GF-D8 (cell line): ENCODE measurements at places on chromosomes 1 and 21.

DNA sequence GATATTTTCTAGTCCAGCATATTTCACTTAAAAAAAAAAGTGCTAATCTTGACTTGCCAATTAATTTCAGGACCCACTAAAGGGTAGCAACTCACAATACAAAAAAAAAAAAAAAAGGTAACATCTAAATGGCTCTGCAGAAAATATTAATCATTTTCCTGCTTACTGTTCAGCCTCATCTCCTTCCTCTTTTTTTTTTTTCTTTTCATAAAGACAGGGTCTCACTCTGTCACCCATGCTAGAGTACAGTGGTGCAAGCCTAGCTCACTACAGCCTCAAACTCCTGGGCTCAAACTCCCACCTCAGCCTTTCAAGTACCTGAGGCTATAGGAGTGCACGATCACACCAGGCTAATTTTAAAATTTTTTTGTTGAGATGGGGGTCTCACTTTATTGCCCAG is 30.4 kb downstream of the TTC13 start:
- no peak for DNase-seq

- DNase-seq, result no peak
Observed at GRCh38 chr1:47763591-47764171, 233.5 kb downstream of the TRABD2B start.

GRCh38 chr1:96409087-96409486 is 312.5 kb upstream of the PTBP2 start:
- DNase-seq, result no peak

- DNase-seq, result no peak
Observed at GRCh38 chr1:212034516-212035122, 738 bp downstream of the INTS7 start.

- DNase-seq, result no peak
Observed at GRCh38 chr1:111669268-111669667, 49.7 kb downstream of the RAP1A start.
